Chondrocyte (in vitro differentiated cells): ENCODE measurements at places on chromosomes 2 and 18.

DNA sequence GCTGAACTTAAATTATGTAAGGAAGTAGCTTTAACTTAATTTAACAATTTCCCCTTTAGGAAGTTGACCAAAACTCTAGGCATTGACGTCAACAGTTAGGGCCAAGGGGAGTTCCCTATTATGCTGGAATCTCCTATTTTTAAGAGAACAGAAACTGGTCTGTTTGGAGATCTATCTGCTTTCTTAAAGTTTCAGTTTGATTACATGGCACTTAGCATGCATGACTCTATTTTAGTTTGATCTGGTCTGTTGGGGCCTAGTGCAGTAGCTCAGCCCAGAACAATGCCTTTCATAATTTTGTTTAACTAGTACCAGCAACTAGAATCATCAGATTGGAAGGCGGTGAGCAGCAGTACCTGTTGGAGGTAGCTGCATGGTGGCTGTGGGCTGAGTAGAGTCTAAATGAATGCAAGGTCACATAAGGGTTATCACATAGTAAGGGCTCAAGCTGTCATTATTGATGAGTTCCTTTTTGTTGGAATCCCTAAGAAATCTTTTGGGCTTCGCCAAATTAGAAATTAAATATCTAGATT lies 60.5 kb upstream of the ZNG1B start:
- DNase-seq, result no peak

DNA sequence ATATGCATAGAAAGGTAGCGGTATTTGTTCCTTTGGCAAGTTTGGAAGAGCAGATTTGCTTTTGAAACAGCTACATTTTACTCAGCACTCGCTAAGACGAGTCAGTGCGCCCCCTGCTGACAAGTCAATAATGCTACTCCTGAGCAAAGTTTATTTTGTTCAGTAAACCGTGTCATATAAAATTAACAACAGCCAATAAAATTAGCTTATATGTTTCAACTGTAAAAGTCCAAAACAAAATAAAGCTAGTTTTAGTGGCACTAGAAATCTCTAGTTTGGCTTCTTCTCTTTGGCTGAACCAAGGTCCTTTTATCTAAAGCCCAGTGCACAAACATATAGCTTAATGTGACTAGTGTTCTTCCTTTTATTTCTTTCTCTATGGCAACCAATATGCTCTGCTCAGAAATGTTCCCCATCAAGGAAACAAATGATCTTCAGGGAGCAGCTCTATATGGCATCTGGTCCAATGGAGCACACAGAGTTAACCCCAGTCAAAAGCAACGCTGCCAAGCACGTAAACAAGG lies 4.2 kb upstream of the POU3F3 start:
- DNase-seq, result no peak

DNA sequence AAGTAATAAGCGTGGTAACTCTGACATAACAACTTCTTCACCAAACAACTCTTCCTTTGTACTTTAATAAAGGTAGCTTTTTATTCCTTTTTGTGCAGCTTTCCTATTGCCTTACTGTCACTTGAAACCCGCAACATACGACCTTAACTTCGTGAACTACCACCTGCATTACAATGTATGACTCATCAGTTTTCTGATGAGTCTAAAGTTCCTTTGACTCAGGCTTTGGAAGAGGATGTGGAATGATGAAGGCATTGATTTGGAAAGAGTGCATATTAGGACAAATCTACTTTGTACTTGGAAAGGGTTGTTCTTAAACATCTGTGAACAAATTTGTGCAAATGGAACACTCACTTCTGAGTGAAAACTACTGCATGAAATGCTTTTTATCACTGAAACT lies 1012.1 kb downstream of the TMEM182 start:
- no peak for DNase-seq

GRCh38 chr2:170862286-170862902 lies 45.7 kb downstream of the GAD1 start:
- no peak for DNase-seq

DNA sequence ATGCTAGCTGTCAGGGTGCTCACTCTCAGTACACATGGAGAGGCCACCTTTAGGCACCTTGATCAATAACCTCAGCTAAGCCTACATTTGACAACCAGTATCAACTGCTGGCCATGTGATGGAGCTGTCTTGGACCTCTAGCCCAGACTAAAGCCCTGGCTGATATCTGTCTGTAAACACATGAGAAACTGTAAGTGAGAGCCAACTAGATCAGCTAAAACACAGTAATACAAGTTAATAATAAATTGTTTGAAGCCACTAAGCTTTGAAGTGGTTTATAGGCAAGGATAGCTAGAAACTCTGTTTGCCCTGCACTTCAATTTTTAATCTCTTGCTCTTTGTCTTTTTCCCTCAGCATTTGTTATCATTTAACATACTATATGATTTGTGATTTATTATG lies 407.1 kb downstream of the SPAG16 start:
- no peak for DNase-seq

DNA sequence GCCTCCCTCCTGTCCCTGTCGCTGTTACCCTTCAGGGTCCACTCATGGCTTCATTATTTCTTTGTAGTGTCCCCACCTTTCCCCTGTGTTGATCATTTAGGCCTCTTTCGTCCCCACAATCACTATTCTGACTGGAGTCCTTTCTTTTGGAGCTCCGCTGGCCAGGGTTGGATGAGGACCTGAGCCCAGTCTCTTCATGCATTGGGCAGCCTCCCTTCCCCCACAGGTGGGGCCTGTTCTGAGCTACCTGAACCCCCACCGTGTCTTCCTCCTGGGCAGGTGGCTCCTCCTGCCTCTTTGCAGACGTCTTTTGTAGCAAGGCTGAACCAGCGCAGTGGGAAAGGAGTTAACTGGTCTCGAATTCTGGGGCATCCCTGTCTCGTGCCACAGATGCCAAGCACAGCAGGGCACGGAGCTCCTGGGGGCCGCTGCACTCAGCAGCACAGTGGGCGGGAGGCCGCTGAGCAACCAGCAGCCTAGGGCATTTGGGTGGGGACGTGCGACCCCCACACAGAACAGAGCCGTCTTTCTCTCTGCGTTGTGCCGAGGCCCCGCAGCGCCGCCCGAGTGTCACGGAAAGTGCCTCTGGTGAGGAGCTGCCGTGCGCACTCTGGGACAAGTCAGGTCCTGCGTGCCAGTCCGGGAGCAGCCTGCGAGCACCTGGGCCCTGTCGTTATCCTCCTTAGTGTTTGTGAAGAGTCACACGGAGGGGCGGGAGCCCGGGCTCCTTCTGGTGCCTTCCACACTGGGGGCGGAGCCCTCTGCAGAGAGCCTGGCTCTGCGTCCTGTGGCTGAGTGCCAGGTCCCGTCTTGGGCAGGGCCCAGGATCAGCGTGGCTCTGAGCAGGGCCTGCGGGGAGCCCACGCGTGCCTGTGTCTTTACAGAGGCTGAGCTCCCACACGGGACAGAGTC lies 130.1 kb downstream of the NFATC1 start:
- DNase-seq, result peak; percentile 92

- no peak for DNase-seq
Measured at GRCh38 chr2:70541481-70542020, 12.1 kb downstream of the TGFA start.

GRCh38 chr2:238914648-238915015 lies 66.7 kb downstream of the TWIST2 start:
- DNase-seq, result peak; percentile 60

DNA sequence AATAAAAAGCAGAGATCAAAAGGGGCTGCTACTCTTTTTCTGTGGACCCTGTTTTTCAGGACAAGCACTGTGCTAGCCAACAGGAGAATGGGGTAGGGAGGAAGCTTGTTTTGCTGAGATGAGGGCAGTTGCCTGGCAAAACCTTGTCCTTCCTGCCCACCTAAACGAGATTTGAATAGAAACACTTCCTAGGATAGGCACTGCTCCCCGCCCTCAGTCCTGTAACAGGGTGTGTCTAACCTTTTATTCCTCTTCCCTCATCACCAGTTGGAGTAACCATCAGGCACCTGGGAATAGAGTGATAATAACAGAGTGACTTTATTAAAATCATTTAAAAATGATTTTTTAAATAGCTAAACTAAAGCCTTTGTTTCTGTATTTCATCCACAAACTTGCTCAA lies 368.8 kb downstream of the LNPK start:
- DNase-seq, result no peak

DNA sequence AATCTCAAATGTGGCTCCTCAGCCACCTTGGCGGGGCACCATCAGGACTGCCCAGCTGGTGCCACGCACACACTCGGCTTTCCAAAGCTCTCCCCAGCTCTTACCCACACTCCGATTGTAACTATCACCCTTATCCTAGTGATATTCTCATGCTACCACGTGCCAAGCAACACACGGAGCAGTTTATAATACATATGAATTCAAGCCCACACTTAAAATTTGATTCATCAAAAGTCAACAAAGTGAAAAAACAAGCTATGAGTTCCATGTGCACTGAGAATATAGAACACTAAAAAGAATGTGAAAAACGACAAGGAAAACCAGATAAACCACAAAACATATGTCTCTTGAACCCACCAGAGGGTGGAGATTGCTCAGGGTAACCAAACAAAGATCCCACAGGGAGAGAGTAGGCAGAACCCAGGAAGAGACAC lies 31.6 kb downstream of the LONRF2 start:
- DNase-seq, result no peak
